ENCODE measurements at places on chromosomes 4 and X.

- DNase-seq: no peak
Observed at GRCh38 chrX:2374086-2374485, 126.7 kb downstream of the DHRSX start.

DNA sequence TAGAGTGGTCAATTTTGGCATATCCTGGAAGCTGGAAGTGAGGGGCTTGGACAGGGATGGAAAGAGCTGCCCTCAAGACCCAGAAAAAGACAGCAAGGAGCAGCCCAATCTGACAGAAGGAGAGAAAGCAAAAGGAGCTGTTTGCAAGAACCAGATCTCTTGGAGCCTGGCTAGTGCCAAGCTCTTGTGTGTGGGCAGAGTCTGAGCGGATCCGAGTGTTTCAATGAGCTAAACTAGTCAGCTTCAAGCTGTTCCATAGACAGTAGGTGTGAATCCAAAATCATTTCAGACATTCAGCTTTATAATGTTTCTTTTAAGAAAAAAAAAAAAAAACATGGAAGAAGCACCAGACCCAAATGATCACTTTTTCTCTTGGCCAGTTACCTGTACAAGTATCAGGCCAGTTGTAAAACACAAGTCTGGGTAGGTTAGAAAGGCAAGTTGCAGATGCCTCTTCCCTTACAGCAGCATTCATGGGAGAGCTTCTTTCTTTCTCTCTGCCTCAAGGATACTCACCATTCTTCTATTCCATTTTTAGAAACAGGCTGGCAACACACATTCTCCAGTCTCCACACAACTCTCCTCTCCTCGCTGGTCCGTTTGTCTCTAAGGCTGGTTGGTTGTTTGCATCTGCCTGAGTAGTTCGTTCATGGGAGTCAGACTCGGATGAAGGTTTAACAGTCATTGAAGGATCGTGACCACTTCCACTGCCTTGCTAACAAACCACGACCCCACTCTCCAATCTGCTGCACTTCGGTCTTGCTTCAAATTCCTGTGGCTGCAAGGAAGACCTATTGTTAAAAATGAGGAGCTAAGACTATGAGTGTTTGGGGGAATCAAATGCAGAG lies 105.2 kb upstream of the GATB start:
- no peak for DNase-seq

DNA sequence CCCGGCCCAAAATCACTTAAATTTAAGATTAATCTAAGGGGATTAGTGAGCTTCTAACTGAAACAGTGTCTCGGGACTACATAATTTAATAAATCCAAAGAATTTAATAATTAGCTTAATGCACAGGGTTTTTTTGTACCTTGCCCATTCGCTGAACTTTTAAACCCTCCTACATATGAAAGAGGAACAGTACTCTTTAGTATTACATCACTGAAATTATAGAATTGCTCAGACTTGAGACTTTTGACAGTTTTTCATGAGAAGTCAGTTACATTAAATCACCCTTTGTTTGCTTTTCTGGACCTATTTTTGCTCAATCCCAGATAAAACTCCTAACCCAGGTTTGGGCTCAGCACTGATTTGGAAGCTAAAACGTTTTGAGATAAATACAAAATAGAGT lies 2.4 kb upstream of the TADA2B start:
- DNase-seq: no peak

DNA sequence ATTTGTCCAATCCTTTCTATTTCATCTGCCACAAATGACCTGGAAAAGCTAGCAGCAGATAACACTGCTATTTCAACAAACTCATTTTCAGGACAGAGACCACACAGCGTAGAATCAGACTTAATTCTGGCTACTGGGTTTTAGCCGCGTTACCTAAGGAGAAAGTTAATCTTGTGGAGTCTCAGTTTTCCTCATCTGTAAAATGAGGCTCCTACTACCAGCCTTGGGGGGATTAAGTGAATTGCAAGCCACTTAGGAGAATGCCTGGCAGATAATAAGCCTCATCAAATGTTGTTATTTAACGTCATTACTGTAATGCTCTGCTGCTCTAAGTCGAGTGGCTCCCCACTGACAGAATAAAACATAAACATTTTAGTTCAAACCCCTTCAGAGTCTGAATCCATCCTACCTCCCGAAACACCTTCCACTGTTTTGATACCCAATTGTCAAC lies 1.4 kb downstream of the CCNI start:
- no peak for DNase-seq

DNA sequence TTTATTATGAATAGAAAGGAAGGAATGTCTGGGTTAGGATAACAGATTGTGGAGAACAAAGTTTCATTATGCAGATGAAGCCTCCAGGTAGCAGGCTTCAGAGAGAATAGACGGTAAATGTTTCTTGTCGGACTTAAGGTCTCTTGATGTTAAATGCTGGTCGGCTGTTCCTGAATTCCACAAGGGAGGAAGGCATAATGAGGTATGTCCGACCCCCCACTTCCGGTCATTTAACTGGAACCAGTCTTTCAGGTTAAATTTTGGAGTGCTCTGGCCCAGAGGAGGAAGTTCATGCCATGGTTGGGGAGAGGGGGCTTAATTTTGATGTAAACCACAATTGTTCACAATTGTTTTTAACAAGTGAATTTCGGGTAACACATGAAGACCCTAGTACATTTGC lies 158.1 kb upstream of the VCX3A start:
- DNase-seq: no peak

GRCh38 chr4:143185253-143186107 lies 763 bp downstream of the USP38 start:
- DNase-seq: no peak

DNA sequence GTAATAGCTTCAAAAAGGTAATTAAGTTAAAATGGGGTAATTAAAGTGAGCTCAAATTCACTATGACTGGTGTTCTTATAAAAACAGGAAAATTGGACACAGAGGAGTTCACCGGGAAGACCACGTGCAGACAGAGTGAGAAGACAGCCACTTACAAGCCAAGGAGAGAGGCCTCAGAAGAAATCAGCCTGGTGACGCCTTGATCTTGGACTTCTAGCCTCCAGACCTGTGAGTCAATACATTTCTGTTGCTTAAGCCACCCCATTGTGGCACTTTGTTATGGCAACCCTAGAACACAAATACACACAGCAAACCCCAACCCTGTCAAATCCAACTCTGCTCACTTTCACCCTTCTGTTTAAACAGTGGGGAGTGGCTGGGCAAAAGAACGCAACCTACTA lies 4.1 kb upstream of the CD38 start:
- no peak for DNase-seq

DNA sequence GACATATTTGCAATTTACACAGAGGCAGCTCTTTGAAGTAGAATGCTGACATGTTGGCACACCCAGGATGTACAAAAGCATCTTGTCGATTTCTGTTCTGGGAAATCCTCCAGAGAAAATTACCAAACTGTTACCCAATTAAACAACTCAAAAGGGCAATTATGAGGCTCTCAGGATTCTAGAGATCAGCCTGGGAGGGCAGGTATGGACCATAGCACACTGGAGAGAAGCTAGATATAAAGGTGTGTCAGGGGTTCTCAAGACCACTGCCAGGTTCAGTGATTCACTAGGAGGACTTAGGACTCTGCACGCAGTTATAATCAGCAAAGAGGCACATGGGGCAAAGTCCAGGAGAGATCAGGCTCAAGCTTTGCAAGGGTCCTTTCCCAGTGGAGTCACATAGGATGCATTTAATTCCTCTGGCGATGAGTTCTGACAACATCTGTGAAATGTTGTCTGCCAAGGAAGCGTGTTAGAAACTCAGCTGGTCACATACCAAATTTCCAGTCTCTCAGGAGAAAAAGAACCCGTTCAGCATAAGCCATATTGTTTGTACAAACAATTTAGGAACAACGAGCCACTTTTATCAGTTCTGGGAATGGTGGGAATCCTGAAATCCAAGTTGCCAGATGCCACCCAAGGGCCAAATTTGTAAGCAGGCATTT lies 100.8 kb downstream of the SYTL5 start:
- no peak for DNase-seq

- DNase-seq: no peak
Observed at GRCh38 chr4:7287918-7288280, 95.6 kb downstream of the SORCS2 start.

DNA sequence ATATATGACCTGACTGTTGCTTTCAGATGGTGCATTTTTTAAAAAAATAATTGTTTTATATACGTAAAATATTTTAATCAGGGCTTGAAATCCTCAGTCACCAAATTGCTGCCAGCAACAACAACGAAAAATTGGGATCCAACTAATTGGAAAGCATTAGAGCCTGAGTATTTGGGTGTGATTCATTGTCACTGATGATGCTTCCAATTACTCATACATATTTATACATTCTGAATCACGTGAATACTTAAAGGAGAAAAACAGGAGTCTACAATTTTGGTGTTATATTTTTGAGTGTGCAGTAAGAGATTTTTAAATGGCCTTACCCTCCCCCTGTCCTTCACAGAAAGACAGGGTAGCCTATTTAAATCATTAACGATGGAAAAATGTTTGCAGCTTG lies 765.6 kb upstream of the TENM3 start:
- DNase-seq: no peak

DNA sequence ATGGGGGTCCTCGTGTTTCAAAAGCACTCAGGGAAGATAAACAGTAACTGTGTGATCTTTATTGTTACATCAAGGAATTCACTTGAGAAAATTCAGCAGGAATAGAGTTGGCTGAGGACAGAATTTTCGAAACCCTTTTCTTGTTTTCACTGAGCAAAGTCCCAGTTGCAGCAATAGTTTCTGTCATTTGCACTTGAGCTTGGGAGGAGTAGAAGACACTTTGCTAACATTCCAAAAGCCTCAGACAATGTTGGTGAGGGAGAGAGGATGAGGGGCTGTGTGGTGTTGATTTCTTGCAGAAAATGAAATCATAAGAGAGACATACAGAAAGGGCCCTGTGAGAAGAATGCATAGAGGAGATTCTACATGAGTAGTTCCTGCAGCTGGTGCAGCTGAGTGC lies 151.9 kb upstream of the DIPK2B start:
- no peak for DNase-seq

DNA sequence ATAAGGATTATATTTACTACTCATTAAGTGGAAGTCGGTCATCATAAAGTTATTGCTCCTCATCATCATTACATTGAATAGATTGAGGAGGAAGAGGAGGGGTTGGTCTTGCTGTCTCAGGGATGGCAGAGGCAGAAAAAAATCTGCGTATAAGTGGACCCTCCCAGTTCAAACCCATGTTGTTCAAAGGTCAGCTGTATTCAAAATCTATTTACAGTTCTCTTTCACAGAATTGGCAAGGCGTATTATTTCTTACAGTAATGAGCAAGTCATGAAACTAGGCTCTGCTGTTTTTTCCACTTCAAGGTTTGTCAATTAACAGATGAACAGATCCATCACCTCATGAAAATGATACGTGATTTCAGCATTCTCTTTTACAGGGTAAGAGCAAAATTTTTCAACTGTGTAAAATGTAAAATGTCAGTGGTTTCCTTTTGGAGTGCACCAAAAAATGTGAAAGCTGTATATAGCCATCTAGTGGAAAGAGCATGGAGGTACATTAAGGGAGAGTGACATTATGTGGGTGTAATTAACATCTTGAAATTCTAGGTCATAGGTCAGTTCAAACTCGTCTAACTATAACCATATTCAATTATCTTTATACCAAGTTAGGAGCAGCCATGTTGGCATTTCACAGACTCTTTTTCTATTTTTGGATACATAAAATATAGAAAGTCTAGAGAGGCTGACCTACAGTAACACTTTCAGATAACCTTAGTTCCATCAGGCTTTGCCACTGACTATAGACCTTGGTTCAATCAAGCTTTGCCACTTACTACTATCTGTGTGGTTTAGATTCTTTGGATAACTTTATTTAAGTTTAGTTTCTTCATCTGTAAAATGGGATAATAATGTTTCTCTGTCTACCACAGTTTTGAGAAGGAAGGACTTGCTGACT lies 30.1 kb downstream of the NEIL3 start:
- no peak for DNase-seq

DNA sequence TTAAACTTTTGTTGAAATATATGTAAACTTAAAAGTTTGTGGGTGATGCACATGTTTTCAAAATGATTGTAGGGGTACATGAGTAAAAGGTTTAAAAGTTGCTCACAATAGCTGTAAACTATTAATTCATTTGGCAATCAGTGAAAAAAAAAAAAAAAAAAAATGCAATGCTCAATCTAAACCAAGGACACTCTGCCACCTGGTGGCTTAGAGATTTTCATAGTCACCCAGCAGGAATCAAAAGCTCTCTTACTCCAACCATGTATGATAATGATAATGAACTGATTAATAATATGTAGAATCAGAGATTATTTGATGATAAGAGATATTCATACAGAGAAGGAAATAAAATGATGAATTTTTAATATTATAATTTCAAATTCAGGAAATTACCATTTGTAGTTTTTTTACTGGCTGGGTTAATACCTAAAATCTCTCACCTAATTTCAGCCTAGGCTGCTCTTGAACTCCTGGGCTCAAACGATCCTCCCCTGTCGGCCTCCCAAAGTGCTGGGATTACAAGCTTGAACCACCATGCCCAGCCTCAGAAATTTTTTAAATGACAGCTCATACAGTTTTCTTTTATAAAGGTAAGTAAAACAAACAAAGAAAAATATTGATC lies 46.9 kb upstream of the SLC25A4 start:
- peak; percentile 7 for DNase-seq

DNA sequence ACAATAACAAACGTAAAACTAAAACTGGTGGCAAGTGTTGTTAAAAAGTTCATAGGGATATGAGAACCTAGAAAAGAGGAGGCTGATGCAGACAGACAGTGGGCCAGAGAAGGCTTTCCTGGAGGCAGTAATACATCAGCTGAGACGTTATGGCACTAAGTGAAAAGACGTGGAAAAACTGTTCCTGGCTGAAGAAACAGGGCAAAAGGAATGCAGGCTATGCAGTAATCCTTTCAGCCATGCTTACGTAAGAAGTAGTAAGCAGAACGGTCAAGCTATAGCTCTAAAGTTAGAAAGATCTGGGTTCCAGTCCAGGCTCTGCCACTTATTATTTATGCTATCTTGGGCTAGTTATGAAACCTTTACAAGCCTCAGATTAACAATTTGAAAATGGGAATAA lies 6.4 kb downstream of the LAMTOR3 start:
- no peak for DNase-seq

DNA sequence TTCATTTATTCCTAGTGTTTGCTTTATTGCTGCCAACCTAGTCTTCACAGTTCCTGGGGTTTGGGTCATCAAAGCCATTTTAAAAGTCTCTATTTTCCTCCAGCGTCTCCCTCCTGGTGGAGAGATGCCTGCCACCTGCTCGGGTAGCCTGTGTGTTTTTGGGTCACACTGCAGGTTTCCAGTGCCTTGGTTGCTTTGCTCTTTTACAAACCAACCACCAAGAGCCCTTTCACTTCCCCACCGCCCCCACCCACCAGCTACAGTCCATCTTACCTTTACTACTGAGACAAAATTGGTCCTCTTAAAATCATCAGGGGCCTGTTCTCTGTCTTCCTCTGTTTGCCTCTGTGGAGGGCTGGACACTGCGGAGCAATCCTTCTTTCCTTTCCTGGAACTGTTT lies 280.5 kb upstream of the GATB start:
- DNase-seq: no peak

- no peak for DNase-seq
Observed at GRCh38 chr4:78496021-78496643, 55.4 kb upstream of the ANXA3 start.

- no peak for DNase-seq
Observed at GRCh38 chrX:112746812-112747595, 67.3 kb upstream of the LHFPL1 start.

GRCh38 chr4:153877898-153878297 lies 89.0 kb upstream of the SFRP2 start:
- no peak for DNase-seq

Measured in CMK (cell line).